ENCODE measurements at places on chromosomes 3 and 15. TPM values are rescaled to one million over a fixed set of nuclear protein-coding genes. Genes with fewer than 3 reads are reported as not detected.

DNA sequence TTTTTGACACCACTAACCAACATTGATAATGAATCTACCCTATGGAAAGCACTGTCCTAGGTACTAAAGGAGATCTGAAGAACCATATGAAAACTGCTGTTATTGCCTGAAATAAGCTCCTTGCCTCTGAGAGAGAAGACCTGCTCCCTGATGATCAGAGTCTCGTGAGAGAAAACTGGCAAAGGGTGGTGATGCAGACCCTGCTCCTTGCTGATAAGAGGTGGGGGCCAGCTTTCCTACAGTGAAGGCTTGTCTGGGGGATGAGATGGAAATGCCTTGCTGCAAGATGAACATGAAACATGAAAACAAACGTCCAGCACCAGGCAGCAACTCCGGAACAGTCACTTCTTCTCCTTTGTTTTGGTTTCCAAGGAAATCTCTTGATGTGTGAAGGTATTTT, 31.9 kb downstream of the RASGRP1 start:
- DNase-seq, result no peak

ANKUB1 gene
- not detected for total RNA-seq

DNA sequence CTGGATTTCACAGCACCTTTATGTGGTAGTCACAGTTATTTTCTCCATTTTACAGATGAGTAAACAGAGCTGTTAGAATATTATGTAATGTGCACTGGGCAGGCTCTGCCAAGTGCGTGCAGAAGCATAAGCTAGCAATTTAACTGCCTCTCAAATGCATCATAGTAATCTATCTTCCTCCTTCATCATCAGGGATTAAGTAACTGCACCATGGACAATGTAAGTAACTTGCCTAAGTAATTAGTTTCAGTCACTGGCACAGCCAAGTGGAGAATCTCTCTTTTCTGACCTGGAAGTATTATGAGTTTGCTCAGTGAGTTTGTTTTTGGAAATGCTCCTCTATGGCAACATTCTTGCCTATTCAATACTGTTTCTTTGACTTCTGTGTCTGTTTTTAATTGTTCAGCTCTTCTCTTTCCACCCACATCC, 260.5 kb downstream of the PTPRG start:
- no peak for DNase-seq

GASK1A gene
- 11.9 TPM for total RNA-seq

- no peak for DNase-seq
Measured at GRCh38 chr3:36591959-36592358, 172.4 kb downstream of the DCLK3 start.

Measured in mesenteric fat pad (tissue), 1 donor.